ENCODE measurements at places on chromosomes 4 and X.

DNA sequence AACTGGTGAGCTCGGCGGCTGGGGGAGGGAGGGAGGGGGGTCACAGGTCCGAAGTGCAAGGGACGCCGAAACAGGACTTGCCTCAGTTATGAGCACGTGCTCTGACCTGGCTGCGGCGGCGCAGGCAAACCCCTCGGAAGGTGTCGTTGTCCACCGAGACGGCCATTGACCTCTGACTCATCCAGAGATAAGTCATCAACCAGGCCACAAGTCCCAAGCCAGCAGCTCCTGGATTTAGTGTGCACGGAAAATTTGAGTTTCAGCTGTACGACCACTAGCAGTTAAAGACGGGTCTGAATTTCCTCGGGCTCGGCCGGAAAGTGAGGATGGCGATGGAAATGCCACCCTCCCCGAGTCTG lies 674 bp downstream of the SH3D19 start:
- DNase-seq = no peak

- DNase-seq = no peak
These were observed 111.2 kb upstream of the ZNF827 start for GRCh38 chr4:146049802-146050201.

- no peak for DNase-seq
These were observed 224.2 kb upstream of the EMCN start for GRCh38 chr4:100742045-100742444.

DNA sequence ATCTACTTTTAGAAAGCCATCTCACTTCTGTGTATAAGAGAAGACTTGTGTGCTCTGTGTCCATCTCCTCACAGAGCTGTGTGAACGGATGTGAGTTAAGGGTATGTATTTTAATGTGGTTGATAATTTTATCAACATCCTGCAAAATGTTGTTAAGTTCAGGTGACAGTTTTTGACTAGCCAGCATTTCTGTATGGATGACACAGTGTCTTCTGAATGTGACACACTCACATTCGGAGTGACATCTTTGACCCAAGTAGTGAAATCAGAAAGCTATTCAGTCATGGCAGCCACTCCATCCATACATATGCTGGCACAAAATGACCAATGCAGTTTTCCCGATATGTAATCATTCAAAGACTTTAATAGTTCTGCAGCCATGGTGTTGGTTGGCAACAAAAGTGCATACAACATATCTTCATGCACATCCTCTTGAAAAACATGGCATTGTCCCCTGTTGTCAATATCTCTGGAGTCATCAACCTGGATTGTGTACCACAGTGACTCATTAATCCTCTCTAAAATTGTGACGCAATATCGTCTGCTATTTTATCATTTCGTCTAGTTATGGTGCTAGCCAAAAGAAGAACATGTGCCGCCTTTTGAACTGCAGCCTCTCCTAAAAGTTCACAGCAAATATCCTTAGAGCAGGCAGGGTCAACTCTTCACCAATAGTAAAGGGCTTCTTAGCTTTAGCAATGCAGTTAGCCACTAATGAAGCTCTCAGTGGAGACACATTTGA lies 6.8 kb upstream of the FGF2 start:
- DNase-seq = no peak

- DNase-seq = no peak
These were observed 33.5 kb downstream of the TLR10 start for GRCh38 chr4:38749336-38749735.

DNA sequence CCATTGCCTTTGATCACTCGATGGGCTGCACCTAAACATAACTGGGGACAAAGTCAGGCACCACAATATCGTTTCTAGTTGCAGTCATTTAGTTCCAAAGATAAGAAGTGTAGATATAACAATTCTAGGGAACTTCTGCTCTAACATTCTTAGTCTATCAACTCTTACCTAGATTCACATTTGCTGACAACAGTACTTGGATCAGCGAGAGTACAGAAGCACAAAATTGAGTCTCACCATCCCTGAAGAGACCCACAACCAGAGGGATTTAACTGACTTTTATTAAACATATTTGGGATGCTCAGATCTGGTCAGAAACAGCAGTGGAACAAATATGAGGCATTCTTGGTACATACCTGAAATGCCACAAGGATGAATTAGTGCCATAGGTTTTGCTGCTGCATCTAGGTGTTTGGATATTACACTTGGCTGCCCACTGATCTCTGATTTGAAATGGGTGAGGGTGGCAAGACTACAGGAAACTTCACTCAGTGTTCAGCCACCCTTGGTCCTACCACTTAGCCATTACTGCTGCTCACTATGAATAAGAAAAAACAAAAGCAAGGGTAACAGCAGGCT lies 28.9 kb upstream of the HUWE1 start:
- no peak for DNase-seq

GRCh38 chr4:128871948-128872347 lies 62.4 kb downstream of the JADE1 start:
- no peak for DNase-seq

Measured in T-helper 17 cell (primary cell).